Spinal cord (tissue), 10 donors: ENCODE measurements at places on chromosomes 3 and 15. TPM values are rescaled to one million over a fixed set of nuclear protein-coding genes. Genes with fewer than 3 reads are reported as not detected.

The SKOR1 gene
- 3.0 TPM for total RNA-seq

- peaks cover 100% of the 10 kb centered on the region for H3K27me3 ChIP-seq
- peaks cover 63% of the 10 kb centered on the region for H3K4me1 ChIP-seq
- peak overlapping the region; percentile 98 for H3K27ac ChIP-seq
- DNase-seq: no peak
These were observed 12.1 kb downstream of the ZIC4 start for GRCh38 chr3:147393943-147394883.

The INSYN1 gene
- 24.2 TPM for total RNA-seq

GRCh38 chr3:151199554-151200438 is 3.2 kb downstream of the GPR171 start:
- H3K4me3 ChIP-seq: no peak overlapping the region
- no peak for DNase-seq
- peaks cover 2% of the 10 kb centered on the region for H3K36me3 ChIP-seq
- H3K27me3 ChIP-seq: no peaks in the 10 kb centered on the region

The CCRL2 gene
- 2.5 TPM for total RNA-seq

GRCh38 chr3:41120460-41120859 is 78.8 kb upstream of the CTNNB1 start:
- no peaks in the 10 kb centered on the region for H3K27me3 ChIP-seq
- H3K27ac ChIP-seq: peak overlapping the region; percentile 75
- H3K4me3 ChIP-seq: no peak overlapping the region
- peaks cover 30% of the 10 kb centered on the region for H3K4me1 ChIP-seq
- no peaks in the 10 kb centered on the region for H3K36me3 ChIP-seq

DNA sequence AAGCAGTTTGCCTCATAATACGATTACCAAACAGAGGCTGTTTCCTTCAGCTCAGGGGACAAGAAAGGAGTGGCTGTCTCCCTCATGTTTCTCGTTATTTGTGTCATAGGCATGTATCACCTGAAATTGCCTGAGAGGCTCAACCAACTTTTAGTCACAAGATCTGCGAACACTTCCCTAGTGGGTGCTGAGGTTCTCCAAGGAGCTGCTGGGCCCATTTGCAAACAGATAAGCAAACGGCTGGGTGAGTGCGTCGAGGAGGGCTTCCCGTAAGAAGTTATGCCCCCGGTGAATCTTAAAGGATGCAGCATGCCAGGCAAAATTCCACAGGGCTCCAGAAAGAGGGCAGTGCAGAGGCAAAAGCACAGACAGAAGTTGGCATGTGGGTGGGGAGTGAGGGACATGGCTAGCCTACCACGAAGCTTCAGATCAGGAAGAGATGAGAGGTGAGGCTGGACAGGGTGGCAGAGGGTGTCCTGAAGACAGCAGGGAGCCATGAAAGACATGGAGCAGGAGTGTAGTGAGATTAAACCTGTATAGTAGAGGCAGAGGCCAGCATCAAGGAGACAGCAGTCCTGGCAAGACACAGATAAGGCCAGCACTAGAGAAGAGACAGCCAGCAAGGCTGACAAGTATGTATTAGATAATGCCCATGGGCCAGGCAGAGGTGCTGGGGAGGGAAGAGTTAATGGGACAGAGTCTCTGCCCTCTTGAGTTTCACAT is 4.0 kb upstream of the GP9 start:
- DNase-seq: no peak
- no peaks in the 10 kb centered on the region for H3K27me3 ChIP-seq
- H3K4me1 ChIP-seq: peaks cover 54% of the 10 kb centered on the region
- no peak overlapping the region for H3K27ac ChIP-seq

- H3K36me3 ChIP-seq: no peaks in the 10 kb centered on the region
- H3K4me1 ChIP-seq: no peaks in the 10 kb centered on the region
- H3K27ac ChIP-seq: no peak overlapping the region
These were observed 62.1 kb upstream of the NR2C2 start for GRCh38 chr3:14885307-14885706.

GRCh38 chr3:73955494-73956070 is 330.8 kb upstream of the PDZRN3 start:
- no peak overlapping the region for H3K27ac ChIP-seq
- H3K27me3 ChIP-seq: no peaks in the 10 kb centered on the region
- DNase-seq: no peak

DNA sequence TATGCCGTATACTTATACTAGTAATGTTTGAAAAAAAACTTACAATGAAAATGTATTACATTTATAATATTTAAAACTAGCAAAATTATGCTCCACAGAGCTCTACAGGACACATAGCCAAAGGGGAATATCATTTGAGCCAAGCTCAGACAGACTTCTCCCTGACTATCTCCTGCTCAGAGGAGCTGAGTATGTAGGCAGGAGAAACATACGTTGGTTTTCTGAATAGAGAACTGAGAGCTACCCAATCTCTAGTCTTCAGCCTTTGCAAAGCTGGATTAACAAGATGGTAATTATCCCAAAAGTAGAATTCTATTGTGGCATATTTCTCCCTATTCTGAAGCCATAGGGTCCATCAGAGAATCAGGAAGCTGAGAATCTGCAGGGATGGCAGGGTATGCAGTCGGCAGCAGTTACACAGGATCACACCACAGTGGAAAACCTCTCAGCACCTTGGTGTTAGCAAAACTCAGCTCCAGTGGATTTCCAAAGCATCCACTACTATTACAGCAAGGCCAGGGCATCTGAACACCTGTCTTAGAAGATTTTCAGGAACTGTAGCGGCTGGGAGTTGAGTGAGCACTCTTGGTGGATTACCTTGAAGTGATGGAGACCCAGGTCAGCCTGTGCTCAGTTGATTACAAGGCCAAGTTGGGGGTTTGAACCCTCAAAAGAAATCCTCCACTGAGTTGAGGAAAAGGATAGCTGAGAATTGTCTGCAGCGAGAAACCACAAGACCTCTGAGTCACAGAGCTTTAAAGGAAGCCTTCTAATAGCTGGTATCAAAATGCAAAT is 30.1 kb downstream of the GPR15 start:
- no peaks in the 10 kb centered on the region for H3K27me3 ChIP-seq
- no peaks in the 10 kb centered on the region for H3K36me3 ChIP-seq
- H3K27ac ChIP-seq: no peak overlapping the region

GRCh38 chr3:32873531-32874130 is 55.8 kb downstream of the TRIM71 start:
- H3K27me3 ChIP-seq: no peaks in the 10 kb centered on the region
- no peak overlapping the region for H3K27ac ChIP-seq
- no peaks in the 10 kb centered on the region for H3K36me3 ChIP-seq

- peaks cover 3% of the 10 kb centered on the region for H3K4me1 ChIP-seq
- H3K4me3 ChIP-seq: no peak overlapping the region
- H3K27me3 ChIP-seq: no peaks in the 10 kb centered on the region
- H3K27ac ChIP-seq: no peak overlapping the region
These were observed 191.8 kb downstream of the LSAMP start for GRCh38 chr3:116253511-116253910.

DNA sequence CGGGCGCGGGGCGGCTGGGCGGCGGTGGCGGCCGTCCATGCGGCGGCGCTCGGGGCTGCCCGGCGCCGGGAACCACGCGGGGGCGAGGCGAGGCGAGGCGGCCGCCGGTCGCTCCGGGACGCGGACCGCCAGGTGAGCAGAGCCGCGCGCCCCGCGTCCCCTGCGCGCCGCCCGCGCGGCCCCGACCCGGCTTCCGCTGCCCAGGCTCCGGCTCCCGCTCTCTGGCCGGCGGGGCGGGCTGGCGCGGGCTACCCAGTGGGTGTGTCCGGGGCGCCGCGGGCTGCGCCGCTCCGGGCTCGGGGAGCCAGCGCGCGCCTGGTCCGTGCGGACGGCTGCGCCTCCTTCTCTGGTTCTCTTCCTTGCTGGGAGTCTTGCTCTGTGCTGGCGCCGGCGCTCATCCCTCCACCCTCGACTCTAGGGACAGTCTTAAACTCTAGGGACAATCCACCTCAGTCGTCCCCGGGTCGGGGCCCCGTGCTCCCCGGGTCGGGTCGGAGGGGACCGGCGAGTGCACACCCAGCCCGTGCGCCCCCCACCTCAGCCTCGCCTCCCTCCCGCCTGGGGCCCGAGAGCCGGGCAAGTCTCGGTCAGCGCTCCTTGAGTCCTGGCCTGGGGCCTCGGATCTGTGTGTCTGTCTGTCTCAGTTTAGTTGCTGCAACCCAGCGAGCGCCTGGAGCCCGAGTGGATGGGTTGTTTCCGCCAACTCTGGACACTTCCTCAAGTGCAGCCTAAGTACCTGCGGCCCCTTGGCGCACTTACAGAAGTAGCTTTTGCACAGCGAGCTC is 488 bp downstream of the THSD4 start:
- H3K27ac ChIP-seq: no peak overlapping the region
- peak overlapping the region; percentile 41 for H3K4me3 ChIP-seq
- peak; percentile 47 for DNase-seq
- H3K27me3 ChIP-seq: peaks cover 4% of the 10 kb centered on the region
- no peaks in the 10 kb centered on the region for H3K36me3 ChIP-seq
- H3K4me1 ChIP-seq: peaks cover 14% of the 10 kb centered on the region
